Pulmonary artery endothelial cell (primary cell): ENCODE measurements at places on chromosomes 5 and 9.

GRCh38 chr9:96663506-96664120 lies 8.5 kb upstream of the PRXL2C start:
- no peak for DNase-seq

- DNase-seq: no peak
These were observed 3.7 kb downstream of the PKN3 start for GRCh38 chr9:128706045-128706444.

- no peak for DNase-seq
These were observed 53.5 kb upstream of the COL15A1 start for GRCh38 chr9:98890256-98890655.

DNA sequence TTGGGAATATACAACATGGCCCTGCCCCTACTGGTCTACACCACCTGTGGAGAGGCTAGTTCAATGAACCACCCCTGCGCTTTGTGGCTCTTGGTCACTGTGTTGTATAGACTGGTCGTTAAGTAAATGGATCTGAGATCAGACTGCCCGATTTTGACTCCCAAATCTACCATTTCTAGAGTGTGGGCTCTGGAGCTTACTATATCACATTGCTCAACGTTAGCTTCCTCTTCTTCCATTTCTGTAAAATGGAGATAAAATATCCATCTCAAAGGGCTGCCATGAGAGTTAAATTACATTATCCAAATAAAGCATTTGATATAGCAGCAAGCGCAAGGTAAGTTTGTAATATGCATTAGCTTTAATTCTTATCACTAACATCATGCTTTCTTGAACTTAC lies 52.7 kb upstream of the IFNK start:
- no peak for DNase-seq

DNA sequence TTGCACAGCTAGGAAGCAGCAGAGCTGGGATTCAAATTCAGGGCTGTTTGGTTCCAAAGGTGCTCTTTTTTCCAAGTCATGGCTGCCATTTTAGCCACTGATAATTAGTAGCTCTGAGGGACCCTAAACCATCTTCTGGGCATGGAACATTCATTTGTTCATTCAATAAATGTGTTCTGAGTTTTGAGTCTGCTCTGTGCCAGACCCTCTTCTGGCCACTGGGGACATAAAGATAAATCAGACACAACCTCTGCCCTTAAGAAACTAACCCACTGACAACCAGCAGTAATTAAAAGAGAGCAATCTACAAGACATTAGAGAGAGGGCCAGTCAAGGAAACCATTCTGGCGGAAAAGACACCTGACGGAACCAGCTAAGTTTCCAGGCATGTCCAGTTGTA lies 2.0 kb upstream of the CPEB4 start:
- DNase-seq: no peak

DNA sequence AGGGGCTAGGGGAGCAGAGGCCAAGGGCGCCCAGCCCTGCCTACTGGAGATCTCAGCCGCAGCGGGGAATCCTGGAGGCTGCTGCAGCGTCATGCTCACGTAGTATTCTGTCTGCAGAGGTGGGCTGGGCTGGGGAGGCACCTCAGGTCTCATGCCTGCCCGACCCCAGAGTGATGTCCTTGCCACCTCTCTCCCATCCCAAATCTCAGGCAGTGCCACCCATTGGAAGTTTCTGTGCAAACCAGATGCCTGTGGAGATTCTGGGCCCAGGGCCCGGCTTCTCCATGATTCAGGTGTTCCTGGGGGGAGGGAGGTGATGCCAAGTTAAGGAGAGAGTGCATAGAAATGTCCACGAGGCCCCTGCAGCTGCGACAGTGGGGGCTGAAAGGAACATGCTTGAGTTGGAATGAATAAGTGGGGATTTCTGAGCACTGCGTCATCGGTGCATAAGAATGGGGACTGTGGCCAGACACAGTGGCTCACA lies 72.0 kb downstream of the ANKRD33B start:
- no peak for DNase-seq

DNA sequence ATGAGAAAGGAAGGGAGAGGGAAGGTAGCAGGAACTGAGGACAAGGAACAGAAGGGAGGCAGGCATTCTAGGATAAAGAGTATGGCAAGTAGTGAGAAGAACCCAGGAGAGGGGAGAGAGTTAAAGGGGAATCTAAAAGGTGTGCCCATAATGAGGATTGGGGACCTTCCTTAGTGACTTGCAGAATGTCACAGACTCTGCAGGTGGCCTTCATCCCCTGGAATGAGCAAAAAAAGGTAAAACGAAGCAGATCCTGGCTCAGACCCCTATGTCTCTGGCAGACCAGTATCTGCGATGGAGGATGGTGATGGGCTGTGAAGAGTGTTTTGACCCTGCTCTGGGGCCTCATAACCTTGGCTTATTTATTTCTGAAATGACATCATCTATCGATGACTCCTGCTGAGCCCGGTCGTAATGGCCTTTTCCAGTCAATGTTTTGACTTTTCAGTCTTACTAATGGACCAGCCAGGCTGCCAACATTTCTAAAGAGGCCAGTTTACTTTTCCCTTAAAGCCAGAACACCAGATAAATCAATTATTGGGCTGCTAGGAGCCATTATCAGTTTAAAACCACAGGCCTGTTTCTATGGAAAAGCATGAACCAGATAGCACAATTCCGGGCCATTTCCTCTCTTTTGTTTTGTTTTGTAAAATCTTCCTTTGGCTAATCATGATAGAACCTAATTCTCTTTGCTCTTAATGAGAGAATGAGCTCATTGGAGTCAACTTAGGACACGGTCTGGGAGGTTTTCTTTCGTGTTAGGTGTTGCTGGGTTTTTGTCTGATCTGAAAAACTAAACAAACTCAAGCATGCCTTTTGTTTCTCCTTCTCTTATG lies 3.1 kb downstream of the TMOD1 start:
- no peak for DNase-seq

DNA sequence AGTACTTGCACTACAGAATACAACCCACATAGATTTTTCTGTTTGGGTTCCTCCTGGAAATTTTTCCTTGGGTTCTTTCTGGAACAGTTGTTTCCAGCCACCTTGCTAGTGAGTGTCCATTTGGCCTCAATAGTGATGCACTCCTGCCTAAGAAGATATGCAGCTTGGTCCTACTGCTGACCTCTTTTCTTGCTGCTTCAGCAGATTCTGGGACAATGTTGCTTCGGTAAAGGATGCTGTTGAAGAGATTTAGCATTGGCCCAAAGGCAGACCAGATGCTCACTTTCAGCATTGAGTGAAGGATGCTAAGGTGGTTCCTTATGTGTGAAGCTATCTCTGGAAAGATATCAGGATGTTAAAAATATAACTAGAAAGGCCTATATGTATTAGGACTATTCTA lies 86.2 kb upstream of the SMC5 start:
- no peak for DNase-seq

DNA sequence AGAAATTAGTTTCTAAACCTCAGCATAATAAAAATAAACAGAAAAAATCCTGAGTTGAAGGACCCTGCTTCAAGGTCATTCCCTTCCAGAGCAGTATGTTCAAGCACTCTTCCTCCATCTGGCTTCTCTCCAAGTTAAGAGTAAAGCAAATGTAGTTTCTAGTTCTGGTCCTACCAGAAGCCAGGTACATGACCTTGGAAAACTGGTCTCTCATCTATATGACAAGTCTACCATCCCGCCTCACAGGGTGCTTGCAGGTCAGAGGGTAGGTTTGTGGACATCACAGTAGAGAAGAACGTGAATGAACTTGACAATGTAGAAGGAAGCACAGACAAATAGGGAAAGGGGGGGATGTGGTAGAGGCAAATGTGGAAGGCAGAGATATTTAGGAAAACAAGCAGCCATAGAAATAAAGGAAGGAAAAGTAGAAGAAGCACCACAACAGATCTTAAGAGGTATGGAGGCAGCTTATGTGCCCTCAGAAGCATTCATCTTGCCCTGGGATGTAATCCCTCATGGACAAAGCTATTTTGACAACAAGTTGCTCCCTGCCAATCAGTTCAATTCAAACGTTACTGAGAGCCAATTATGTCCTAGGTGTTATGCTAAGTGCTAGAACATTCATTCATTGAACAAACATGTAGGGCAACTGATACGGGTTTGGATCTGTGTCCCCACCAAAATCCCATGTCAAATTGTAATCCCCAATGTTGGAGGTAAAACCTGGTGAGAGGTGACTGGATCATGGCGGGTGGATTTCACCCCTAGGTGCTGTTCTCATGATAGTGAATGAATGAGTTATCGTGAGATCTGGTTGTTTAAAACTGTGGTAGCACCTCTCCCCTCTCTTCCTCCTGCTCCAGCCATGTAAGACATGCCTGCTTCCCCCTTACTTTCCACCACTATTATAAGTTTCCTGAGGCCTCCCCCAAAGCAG lies 23.7 kb upstream of the CTNNAL1 start:
- DNase-seq: no peak

DNA sequence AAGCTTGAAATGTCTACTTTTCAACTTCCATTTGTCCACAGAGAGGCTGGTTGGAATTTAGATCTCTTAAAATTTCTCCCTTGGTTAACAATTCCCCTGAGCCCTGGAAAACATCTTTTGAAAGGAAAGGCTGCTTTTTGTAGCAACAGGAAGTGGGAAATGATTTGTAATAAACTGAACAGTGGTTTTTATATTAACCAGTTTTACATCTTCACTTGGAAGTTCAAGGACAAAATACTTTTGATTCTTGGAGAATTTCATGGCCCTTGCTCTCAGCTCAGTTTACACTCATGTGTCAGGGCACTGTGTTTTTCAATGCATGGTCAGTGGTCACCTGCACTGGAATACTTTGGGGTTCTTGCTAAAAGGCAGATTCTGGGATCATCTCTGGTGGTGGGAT lies 9.9 kb downstream of the MLANA start:
- DNase-seq: no peak

- no peak for DNase-seq
These were observed 14.7 kb upstream of the RAB14 start for GRCh38 chr9:121216271-121216805.

DNA sequence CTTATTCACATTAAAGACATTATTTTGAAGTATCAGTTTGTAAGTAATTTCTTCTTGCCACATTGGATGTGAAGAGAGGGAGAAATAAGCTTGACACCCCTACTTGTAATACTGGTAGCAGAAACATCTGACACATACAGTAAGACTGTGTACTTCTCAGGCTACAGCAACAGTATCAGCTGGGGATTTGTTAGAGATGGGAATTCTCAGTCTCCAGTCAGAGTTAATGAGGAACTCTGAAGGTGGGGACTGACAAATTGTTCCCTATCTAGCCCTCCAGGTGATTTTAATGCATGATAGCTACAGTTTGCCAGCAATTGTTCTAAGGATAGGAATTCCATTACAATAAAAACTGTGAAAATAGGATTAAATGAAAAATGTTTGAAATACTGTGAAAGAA lies 524.8 kb downstream of the PRR16 start:
- no peak for DNase-seq

DNA sequence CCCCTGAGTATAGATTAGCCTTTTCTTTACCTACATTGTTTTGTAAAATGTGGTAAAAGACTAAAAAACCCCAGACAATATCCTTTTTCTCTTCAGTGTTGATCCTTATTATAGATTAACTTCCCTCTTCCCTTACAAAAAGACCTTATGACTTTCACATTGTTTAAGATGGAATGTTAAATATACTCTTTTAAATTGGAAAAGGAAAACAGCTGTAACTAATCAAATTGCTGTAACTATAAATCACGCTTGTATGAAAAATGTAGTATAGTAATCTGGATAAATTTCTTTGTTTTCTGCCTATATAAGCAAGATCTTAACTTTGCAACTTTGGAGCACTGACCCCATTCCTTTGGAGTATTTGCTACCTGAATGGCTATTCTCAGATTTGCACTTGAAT lies 383.1 kb downstream of the FAM170A start:
- DNase-seq: no peak

GRCh38 chr9:131382850-131383729 lies 10.8 kb upstream of the PRRC2B start:
- DNase-seq: no peak

DNA sequence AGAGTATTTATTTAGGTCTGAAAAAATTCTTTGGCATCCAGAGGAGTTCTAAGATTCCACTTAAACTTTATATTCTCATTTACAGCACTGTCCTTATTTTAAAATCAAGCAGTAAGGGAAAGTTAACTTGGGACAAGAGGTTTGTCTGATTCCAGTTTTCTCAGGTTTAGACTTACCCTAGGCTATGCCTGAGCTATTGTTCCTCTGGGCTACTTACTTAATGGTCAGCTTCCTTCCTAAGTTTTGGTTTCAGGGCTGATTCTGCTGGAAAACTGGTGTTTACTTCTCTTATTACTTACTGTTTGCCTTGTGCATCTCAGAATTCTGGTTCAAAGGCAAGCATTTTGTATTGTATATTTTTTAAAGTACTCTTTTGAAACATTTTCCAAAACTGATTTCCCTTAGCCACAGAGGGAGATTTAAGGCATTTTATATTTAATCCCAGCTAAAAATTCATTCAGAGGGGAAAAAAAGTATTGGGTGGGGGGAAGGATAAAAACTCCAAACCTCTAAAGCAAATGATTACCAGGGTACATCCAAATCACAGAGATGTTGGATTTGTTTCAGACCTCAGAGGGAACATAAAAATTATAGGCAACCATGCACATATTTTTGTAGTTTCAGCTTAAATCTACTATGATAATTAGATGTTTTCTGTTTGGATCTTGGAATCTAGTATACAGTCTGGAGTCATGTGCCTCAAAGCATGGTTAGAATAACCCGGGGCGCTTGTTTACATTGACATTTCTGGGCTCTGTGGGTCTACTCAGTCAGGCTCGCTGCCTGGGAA lies 290.0 kb downstream of the ARHGAP26 start:
- no peak for DNase-seq

GRCh38 chr5:31385774-31386537 lies 145.9 kb downstream of the DROSHA start:
- DNase-seq: no peak

DNA sequence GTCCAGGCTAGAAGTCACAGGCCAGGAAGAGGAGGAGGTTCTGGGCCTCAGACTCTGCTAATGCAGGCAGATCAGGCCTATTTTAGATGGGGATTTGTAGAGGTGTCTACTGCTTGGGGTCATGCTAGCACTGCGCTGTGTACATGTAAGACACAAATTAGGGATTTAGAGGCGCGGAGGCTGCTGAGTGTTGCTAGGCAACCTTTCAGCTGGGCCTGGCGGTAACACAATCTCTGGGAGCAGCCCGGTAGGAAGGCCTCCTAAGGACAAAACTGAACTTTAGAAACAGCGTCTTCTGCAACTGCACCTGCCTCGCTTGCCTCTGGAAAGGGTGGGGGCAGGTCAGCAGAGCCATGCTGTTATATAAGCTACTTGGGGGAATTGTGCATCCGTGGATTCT lies 147.9 kb downstream of the MACROH2A1 start:
- no peak for DNase-seq

DNA sequence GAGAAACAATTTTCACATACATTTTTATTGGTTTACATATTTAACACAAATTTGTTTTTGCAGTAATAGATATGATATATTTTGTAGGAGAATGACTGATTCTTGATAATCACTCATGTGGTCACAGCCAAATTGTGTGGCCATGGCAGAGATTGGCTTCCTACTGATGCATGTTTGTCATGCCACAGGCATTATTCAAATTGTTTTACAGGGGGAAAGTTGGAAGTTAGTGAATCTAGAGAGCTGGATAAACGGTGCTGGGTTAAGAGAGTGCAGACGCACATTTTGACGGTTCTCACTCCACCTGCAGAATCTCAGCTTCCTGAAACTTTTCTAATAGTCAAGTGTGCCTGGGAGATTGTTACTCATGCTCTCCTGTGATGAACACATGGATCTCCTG lies 91.1 kb upstream of the FBN2 start:
- no peak for DNase-seq
